GM03348 (cell line): ENCODE measurements at places on chromosomes 2 and 18.

DNA sequence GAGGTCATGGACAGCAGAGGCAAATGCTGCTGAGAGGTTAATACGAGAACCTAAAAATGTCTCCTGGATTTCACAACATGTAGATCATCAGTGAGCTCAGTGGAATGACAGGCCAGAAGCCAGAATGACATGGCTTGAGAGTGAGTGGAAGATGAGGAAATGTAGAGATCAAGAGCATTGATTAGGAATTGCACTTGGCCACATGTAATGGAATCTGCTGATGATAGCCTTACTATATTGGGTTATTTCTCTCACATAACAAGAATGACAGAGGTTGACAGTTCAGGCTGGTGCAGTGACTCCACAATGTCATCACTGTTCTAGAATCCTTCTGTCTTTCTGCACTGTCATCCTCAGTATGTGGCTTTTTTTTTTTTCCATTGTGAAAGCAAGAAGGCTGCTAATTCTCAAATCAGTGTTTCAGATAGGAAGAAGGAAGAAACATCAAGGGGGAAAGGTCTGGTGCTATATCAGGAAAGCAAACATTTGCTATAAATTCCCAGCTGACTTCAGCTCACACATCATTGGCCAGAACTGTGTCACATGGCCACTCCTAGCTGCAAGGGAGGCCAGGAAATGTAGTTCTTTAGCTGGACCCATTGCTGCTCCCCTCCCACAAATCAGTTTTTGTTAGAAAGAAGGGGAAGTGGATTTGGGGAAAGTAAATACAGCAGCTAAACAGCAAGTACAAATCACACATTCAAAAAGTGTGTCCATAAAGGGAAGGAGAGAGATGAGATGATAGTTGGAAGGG is 127.2 kb downstream of the FAM161A start:
- no peak for DNase-seq

DNA sequence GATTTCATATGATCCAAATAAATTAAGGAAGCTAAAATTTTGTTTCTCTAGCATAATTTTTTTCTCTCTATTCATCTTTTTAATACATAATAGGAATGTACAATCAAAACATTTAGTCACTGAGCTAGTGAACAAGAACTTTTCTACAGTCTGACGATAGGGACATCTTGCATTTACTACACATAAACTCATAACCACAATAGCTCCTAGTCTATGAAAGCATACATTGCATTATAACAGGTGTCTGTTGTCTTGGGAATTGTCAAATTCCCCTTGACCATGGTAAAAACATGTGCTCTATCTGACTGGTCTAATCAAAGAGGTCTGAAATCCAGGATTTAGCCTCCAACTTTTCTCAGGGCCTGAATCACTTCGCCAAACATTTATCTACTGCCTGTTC is 144.8 kb downstream of the FAM124B start:
- no peak for DNase-seq

DNA sequence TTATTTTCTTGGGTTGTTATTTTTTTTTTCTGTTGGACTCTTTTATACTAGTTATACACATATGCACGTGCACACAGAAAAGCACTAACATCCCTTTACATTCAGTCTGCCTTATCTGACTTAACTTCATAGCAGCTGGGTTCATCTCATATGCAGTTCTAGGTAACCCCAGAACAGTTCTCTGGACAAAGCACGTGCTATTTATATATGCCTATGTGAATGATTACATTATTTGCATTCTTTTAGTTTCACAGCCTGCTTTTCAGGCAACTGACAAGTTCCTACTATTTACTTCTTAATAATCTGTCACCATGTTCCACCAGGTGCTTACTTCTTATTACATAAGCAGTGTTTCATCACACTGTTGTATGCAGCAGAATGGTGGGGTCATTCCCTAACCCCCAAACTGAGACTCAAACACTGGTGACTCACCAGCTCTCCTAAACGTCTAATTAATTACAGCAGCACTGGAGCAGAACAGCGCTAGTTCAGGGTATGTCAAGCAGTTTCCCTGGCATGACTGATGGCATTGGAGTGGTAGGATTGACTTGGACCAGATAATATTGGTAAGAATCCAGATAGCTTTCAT is 372.8 kb downstream of the CLIP4 start:
- DNase-seq, result no peak

- DNase-seq, result no peak
These were observed 30.9 kb upstream of the SCLY start for GRCh38 chr2:238029853-238030252.

- DNase-seq, result peak; percentile 69
These were observed 33.5 kb upstream of the DAPL1 start for GRCh38 chr2:158761621-158762020.

DNA sequence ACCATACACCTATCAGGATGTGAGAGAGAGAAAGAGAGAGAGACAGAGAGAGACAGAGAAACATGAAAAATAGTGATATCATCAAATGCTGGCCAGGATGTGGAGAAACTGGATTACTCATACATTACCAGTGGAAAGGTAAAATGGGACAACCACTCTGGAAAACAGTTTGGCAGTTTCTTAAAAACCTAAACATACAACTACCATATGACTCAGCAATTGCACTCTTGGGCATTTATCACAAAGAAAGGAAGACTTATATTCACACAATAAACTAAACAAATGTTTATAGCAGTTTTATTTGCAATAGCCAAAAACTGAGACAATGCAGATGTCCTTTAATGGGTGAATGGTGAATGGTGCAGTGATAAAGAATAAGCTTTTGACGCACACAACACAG is 29.1 kb downstream of the SLC4A3 start:
- no peak for DNase-seq

- DNase-seq, result peak; percentile 43
These were observed 257.7 kb downstream of the PTGR3 start for GRCh38 chr18:74951165-74951760.
